Stimulated activated CD4-positive, alpha-beta T cell treated with anti-CD3 and anti-CD28 coated beads, Interleukin-15, amount 100 ng/mL, for 1 hour (primary cell): ENCODE measurements at places on chromosomes 13 and 19.

DNA sequence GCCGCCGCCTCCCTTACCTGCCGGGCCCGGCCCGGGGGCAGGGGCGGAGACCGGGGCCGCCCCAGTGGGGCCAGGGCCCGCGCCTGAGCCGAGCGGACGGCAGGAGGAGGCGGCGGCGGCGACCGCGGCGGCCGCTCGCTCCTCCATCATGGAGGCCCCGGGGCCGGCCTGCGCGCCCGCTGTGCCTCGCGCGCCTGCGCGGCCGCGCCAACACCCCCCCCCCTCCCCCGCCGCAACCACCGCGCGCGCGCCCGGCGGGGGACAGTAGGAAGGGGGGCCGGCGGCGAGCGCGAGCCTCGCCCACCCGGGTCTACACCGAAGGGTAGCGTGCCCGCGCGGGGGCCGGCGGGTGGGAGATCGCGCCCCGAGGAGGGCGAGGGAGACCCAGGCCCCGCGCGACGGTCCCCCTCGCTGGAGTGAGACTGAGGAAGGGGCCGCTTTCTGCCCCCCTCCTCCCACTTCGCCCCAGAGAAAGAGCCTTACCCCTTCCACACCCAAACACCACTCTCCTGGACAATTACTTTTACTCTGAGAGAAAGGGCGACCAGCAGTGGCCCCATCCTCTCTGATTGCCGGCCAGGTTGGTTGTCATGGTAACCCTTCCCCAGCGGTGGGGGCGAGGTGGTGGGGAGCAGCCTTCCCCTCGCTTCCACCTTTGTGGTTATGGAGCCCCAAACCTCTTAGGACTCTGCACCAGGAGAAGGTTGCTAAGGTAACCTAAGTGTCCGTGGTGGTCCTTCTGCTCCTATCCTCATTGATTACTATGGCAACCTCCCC lies at the start of gene STRN4:
Gene STRN4 (minus strand): TSS at position 170 of the 777 bp plus-strand sequence. CDS start 20 bp downstream, at position 150.
- no peak for DNase-seq

DNA sequence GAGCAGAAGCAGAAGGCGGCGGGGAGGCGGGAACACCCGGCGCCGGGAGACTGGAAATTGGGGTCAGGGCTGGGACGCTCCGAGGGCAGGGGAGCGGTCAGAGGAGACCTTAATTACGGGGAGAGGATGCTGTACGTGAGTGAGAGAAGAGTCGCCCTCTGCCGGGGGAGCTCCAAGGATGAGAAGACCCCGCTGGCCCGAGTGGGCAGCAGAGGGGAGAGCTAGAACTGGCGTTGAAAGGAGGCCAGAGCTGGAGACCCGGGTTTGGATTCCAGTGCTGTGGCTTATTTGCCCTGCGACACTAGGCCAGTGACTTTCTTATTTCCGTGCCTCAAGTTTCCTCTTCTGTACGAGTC lies 536 bp downstream of the FAM32A start:
- DNase-seq: peak; percentile 20

DNA sequence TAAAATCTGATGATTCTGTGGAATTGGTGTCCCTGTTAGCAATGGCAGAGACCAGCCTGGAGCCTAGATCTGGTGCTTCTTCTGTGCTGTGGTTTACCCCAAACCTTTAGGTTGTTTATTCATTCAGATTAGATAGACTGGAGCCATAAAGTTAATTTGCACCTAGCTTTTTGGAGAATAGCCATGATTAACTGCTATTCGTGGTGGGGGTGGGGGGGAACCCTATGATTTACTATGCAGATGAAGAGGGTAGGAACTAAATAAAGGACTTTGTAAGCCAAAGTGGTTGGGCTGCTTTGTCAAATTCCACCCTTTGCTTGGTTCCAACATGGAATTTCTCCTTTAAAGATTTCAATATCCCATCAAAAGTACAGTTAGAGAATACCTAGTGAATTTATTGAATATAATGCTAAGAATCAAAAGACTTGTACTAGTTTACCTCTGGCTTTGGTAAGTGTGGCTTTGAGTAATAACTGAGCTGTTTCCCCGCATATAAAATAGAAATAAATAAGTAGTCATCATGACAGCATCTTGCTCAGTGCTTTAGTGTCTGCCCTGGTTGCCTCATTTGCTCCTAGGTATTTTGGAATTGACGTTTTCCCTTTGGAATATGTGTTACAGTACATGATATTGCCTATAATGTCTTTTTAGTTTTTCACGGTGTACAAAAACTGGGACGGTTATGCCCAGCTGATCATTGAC lies 27.6 kb downstream of the SKA3 start:
- no peak for DNase-seq

DNA sequence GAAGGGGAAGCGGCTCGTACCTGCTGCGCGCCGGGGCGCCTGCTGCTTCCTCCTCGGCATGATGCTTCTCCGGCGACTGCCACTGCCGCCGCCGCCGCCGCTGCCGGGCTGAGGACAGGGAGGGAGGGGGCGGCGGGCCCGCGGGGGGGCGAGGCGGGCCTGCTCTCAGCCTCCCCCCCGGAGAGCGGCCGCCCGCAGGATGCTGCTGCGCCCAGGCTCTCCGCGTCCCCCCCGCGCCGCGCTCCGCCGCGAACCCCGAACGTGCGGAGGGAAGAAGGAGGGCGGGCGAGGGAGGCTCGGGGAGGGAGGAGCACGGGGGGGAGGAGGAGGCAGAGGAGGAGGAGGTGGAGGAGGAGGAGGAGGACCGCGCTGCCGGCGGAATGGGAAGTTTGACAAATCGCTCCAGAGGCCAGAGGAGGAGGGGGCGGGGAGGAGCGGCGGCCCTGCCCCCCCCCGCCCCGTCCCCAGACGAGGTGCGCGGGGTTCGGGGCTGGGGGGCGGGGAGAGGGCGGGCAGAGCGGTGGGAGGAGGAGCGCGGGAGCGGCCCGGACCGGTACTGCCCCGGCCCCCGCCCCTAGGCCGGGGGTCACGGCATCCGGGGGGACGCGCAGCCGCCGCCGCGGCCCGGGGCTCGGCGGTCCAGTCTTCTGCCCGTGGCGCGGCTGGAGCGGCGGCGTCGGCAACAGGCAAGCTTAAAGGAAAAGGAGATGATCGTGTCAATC lies at the start of gene TSHZ3:
Gene TSHZ3 (minus strand): TSS at position 277 of the 722 bp plus-strand sequence. CDS start 217 bp downstream, at position 60.
- DNase-seq: no peak

- DNase-seq: no peak
Measured at GRCh38 chr19:14310055-14310454, 71.2 kb upstream of the ADGRE5 start.
